Umbilical cord (tissue), 2 donors: ENCODE measurements at places on chromosomes 11 and 22. TPM values are rescaled to one million over a fixed set of nuclear protein-coding genes. Genes with fewer than 3 reads are reported as not detected.

Gene MB
- total RNA-seq: 1.7 TPM

Gene RBM7
- 69.6 TPM for total RNA-seq

Gene MS4A4A
- 11.6 TPM for total RNA-seq

Gene PCF11
- total RNA-seq: 58.7 TPM

DNA sequence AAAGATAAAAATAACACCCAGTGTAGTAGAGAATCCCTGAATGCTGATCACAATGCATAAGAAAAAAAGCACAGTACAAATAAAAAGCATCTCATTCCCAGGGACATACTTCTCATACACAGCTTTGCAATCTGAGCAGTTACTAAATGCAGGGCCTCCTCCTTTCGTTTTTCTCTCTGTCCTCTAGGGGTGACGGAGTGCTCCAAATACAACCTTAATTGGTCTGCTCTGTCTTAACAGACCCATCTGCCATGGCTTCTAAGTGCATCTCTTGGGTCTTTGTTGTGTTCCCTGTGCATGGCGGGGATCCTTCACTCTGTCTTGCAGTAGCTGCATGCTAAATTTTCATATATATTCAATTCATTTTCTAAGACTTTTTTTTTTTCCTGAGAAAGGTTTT is 1114.2 kb upstream of the RAG2 start:
- peak; percentile 21 for DNase-seq

DNA sequence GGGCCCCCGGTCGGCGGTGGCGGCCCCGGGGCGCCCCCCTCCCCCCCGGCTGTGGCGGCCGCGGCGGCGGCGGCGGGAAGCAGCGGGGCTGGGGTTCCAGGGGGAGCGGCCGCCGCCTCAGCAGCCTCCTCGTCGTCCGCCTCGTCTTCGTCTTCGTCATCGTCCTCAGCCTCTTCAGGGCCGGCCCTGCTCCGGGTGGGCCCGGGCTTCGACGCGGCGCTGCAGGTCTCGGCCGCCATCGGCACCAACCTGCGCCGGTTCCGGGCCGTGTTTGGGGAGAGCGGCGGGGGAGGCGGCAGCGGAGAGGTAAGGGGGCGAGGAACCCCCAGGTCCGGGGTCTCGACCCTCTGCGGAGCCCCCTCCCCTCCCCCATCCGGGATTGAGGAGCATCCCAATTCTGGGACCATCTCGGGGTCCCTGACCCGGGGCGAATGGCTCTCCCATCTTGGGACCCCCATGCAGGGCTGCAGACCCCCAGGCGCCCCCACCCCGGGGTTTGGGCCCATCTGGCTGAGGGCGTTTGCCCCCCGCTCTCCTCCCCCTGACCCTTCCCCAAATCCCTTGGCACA is 431 bp downstream of the KMT2A start:
- DNase-seq: peak; percentile 34

DNA sequence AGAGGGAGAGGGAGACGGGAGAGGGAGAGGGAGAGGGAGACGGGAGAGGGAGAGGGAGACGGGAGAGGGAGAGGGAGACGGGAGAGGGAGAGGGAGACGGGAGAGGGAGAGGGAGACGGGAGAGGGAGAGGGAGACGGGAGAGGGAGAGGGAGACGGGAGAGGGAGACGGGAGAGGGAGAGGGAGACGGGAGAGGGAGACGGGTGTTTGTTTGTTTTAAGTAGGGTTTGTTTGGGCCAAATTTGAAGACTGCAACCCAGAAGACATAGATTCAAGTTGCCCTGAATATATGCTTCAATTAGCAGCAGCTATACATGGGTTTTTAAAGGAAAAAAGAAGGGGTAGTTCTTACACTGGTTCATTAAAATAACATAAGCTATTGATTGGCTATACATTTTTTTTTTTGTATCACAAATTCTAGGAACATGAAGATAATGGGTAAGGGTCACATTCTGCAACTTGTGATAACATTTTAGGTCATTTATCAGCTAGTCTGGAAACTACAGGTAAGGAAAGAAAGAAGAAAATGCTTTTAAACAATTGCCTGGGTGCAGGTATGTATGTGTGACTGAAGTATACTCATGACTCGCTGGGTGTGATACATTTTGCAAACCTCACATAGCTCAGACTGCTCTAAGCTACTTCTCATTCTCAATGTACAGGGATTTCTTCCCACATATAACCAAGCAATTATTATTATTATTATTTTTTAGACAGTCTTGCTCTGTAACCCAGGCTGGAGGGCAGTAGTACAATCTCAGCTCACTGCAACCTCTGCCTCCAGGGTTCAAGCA is 67.3 kb downstream of the MCHR1 start:
- no peak for DNase-seq

- DNase-seq: no peak
These were observed 65.4 kb downstream of the ZNF280B start for GRCh38 chr22:22442928-22443709.

- DNase-seq: no peak
These were observed 859 bp upstream of the FGF19 start for GRCh38 chr11:69704508-69705253.

GRCh38 chr11:124623861-124624525 is 1.3 kb downstream of the TBRG1 start:
- DNase-seq: no peak

GRCh38 chr11:1445741-1446445 is 40.7 kb downstream of the MOB2 start:
- DNase-seq: no peak

DNA sequence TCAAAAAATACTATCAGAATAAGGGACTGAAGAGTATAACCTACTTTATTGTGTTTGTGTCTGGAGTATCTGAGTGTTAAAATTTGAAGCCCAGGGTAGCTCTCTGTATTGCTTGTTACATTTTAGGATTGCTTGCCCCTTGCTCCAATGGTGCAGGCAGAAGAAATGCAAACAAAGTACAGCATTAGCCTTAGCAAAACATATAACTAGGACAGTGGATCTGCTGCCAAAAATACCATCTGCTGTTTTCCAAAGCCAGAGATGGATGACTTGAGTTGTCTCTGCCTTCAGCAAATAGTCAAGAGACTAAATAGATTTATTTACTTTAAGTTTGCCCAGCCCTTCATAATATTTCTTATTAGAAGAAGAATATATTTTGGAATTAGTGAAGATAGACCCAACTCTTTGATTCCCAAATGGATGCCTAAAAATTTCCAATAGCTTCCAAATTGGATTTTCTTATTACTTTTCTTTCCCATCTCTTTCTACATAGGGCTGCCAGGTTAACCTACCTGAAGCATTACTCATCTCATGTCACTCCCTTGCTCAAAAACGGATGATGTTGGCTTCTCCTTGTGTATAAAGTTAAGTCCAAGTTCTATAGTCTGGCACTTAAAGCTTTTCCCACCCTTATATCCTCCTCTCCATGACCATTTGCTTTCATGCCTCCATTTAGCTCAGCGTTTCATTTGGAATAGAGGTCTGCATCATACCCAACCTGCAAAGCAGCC is 66.3 kb downstream of the LDLRAD3 start:
- DNase-seq: peak; percentile 78

GRCh38 chr22:29369460-29369859 is 18.9 kb downstream of the AP1B1 start:
- peak; percentile 48 for DNase-seq

- DNase-seq: no peak
These were observed 1.4 kb downstream of the CORO1B start for GRCh38 chr11:67441731-67442351.

DNA sequence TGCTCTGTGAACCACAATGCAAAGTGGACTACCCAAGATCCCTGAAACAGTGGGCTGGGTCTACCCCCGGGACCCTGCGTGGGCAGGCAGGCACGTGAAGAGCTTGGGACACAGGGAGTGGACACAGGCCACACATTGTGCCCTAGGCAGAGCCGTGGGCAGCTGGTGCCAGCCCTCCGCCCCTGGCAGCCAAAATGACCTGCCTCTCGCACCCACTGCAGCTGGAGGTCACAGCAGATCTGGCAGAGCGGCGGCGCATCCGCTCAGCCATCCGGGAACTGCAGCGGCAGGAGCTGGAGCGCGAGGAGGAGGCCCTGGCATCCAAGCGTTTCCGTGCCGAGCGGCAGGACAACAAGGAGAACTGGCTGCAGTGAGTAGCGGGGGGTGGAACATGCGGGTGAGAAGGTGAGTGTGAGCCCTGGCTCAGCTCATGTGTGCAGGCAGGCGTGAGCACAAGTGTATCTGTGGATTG is 6.7 kb downstream of the SMTN start:
- DNase-seq: no peak

DNA sequence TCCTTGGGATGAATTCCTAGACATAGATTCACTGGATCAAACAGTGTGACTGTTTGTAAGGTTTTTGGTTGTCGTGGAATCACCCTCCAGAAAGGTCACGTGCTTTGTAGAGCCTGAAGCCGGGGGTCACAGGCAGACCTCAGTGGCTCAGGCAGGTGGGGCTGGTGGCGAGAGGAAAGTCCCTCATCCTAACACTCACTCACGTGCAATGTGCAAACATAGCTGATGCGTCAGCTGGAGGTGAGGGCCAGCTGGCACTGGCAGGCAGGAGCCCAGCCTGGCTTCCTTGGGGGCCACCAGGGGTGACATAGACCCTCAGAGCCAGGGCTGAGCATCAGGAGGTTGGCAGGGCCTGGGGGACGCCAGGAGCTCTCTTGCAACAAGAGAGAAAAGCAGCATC is 90.0 kb downstream of the ARHGAP8 start:
- no peak for DNase-seq

DNA sequence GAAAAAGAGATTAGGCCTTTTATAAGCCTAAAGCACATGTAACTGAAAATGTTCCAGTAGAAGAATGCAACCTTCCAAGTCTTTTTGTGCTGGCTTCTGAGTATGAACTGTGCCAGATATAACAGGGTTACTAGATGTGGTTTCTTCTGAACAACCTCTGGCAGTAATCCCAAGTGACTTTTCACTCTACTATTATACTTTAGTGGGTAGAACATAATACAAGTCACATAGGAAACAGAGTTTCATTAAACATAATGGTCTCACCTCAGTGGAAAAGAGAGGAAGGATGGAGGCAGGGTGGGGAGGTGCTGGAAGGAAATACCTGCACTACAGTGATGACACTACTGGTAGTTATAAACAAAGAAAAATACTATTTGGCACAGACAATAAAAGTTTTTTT is 81.3 kb downstream of the PHF21A start:
- DNase-seq: peak; percentile 54

DNA sequence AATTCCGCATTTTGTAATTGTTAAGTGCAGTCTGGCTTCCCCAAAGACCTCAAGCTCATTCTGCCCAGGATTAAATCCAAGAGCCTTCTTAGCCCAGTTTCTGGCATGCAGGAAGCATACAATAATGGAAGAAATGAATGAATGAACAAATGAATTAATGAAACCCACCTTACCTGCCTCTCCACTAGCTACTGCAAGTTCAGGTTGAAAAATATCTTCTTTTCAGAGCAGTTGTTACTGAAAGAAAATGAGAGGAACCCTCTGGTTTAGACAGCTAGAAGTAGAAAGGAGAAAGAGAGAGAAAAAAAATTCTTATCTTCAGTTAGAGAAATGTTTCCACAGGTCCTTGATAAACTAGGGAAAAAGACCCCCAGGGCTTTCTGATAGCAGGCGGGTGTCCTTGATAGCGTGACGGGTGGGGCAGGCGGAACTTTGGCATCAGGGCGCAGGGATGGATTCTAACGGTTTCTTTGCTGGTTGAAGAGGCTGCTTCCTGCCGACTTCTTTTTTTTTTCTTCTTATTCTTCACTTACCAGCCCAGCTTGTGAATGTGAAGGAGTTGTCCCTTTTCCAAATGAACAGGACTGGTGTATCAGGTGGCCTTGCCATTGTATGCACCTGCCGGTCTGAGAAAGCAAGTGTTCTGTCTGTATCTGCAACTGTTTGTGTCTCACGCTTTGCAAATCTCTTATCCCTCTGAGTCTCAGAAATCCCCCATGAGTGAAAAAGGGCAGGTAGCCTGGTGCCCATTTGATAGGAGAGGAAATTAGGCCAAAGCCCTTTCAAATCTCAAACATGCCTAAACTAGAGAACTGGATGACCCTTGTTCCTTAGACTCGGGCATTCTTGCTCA is 10.0 kb downstream of the LMO2 start:
- DNase-seq: no peak

DNA sequence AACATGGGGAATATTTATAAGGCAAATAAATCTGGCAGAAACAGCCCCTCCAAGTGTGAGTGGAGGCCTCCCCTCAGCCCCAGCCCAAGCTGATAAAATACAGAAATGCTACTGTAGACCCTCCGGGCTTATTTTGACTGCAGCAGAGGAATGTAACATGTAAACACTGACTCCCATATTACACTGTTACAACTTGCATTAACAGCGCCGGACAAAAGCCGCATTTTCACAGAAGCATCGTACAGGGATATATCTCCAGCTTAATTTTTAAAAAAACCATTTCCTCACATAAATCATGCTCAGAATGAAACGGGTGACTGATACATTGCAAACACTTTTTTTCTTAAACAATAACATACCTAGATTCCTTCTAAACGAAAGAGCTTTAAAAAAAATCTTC is 36.6 kb upstream of the COMT start:
- peak; percentile 41 for DNase-seq

- peak; percentile 94 for DNase-seq
These were observed 14.6 kb upstream of the TEF start for GRCh38 chr22:41367039-41367679.

DNA sequence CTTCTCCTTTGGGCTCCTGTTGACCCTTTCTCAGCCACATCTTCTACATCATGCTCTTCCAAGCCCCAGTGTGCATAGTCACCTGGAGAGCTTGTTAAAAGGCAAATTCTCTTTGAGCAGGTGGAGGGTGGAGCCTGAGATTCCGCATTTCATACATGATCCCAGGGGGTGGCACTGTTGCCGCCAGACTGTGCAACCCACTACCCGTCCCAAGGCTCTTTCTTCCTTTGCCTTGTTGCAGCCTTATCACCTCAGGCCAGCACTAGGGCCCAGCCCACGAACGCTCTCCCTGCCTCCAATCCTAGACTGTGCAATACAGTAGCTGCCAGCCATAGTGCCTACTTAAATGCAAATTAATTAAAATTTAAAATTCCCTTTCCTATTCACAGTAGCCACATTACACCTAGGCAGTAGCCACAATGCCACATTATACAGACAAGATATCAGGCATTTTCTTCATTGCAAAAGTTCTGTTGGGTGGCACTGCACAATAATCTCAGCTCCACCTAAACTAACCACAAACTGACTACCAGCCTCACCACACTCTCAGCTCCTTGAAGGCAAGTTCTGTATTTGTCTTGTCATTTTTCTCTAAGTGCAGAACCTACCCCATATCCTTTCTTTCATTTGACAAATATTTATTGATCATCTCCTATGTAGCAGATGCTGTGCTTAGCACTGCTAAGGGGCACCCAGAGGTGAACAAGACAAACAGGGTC is 4.6 kb upstream of the KCNJ5 start:
- DNase-seq: no peak

DNA sequence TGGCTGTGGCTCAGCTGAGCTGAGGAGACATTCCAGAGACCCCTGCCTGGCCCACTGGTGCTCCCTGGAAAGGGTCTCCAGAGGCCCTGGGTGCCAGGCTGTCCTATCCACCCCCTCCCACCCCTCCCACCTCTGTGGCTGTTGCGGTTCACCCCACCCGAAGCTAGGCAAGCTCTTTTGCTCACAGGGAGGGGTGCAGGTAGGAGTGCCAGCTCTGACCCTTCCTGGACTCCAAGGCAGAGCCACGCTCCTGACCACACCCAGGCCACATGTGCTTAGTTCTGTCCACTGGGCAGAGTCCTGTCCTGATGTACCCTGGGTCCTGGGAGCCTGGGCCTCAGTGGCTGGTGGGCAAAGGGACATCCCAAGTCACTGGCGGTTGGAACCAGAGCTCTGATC is 16.4 kb downstream of the IL17REL start:
- DNase-seq: no peak
